ENCODE measurements at places on chromosomes 1 and 21. TPM values are rescaled to one million over a fixed set of nuclear protein-coding genes. Genes with fewer than 3 reads are reported as not detected.

DNA sequence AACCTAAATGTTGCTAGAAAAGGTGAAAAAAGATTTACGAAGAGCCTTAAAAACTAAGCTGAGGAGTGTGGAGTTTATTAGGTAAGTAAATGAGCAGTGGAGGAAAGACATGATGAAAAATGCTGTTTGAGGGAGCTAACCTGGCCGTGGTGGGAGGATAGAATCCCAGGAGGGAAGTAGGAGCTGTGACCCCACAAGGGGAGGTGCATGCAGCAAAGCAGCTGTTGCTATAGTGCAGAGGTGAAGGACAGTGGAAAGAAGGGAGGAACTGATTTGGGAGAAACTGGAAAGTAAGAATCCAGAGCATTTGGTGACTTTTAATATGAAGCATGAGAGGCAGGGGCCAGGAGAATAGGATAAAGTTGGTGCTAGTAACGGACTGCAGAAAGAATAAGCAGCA lies 271.7 kb upstream of the ADGRL2 start:
- ATAC-seq: no peak

GRCh38 chr1:72845381-72845780 lies 563.0 kb upstream of the NEGR1 start:
- ATAC-seq: no peak

GRCh38 chr1:31593770-31594632 lies 17.7 kb downstream of the TINAGL1 start:
- peak; percentile 90 for ATAC-seq

- ATAC-seq: no peak
Observed at GRCh38 chr1:215128504-215128903, 46.0 kb downstream of the KCNK2 start.

DNA sequence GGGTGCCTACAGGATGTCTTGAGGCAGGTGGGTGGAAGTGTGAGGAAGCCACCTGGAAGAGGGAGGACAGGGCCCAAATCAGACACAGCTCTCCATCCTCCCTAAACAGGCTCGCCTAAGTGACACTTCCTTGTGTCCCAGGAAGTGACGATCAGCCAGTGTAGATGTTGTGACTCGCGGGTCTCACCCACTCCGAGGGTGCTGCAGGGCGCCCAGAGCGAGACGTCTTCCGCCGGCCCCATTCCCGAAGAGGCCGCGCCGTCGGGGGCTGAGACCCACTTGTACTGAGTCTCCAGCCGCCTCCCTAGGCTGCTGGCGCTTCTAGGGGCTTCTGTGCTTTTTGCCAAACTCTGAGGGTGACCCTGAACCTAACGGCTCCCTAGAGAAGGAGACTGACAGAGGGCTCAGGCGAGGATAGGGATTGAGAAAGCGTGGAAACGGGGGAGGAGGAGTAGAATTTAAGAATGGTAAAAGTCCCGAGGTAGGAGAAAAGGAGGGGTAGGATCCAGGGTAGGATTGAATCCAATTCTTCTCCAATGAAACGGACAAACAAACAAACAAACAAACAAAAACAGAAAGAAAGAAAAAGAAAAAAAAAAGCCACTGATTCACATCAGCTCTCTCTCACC lies 543 bp upstream of the MARK1 start:
- no peak for ATAC-seq

DNA sequence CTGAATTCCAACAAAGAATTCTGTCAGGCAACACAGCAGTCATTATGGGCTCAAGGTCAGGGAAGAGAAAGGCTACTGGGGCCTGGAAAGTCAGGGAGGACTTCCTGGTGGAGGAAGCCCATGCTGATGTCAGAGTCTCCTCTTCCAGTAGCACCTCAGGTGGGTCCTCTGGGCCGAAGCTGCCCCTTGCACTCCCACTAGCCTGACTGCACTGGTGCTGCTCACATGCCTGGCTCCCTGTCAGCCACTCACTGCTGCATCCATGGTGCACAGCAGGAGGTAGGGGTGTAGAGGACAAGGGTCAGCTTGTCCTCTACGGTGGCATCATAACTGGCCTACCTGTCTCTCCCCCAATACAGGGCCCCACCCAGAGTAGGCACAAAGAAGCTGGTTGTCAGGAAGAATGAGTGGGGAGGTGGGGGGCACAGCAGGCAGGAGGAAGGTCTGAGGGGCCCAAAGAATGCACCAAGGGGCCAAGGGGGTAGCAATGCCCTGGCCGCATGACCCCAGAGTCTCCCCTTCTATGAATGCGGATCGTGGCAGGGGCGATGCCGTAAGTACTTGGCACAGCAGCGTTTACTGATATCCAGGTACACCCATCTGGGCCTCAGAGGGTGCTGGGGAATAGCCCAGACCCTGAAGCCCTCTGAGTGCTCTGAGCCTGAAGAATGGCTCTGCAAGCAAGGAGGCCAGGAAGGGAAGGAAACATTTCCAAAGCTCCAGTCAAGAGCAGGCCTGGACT lies 80.3 kb downstream of the GLIS1 start:
- no peak for ATAC-seq

DNA sequence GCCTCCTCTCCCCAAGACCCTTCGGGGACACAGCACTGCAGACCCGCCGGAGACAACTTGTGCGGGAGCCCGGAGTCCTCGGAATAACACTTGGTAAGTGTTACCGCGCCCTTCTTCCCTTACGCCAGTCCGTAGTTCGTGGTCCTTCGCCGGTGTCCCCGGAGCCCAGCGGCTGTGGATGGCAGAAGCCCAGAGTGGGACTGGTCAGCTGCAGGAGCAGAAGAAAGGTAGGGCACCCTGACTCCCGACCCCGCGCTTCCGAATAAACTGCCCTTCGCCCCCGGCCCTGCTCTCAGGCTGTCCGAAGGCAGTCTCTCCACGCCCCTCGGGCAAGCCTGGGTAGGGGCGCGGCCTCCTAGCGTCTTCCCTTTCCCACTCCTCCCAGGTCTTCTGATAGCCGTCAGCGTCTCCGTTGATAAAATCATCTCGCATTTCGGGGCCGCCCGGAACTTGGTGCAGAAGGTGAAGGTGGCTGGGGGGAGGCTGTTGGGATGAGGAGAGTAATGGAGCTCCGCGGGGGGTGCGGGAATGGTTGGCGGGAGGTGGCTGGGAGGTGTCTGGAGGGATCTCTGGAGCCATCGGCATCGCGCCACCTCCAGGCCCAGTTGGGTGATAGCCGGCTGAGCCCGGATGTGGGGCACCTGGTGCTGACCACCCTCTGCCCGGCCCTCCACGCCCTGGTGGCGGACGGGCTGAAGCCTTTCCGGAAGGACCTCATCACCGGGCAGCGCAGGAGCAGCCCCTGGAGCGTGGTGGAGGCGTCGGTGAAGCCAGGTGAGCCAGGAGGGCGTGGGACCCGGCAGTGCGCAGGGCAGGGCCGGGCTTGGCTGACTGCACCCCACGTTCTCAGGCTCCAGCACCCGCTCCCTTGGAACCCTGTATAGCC lies 4.3 kb downstream of the RUSC1 start:
- no peak for ATAC-seq

GRCh38 chr1:2210786-2211185 lies 16.2 kb upstream of the FAAP20 start:
- no peak for ATAC-seq

- no peak for ATAC-seq
Observed at GRCh38 chr1:209786146-209786545, 1.8 kb upstream of the C1orf74 start.

- no peak for ATAC-seq
Observed at GRCh38 chr1:78839704-78840277, 166.7 kb downstream of the ADGRL4 start.

DNA sequence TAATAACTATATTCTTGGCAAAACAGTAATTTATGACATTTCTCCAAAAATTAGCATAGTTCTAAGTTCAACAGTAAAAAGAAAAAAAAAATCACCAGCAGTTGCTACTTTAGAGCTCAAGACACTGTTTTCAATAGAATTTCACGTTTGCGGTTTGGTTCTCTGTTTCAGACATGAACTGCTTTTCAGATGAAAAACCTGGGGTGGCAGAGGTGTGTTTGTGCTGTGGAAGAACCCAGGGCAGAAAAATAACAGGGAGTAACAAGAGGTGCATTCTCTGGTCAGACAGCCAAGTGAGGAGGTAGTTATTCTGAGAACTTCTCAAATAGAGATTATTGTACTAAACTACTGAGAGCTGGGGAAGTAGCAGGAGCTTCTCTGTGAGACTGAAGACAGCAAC lies 9.0 kb downstream of the NRAS start:
- no peak for ATAC-seq

DNA sequence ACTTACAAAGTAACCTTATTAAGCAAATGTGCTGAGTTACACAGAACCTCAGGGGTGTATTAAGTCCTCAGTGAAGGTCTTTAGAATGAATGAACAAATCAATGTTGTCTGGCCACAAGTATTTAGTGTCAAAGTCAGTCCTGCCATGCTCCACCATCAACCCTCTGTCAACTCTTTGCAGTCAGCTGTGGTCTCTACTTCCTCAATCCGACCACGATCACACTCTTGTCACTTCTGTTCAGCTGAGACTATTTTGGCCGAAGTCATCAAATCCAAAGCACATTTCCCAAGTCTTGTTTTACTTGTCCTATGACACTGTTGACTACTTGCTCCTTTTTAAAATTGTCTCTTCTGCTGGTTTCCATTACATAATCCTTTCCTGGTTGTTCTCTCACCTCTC lies 173.5 kb downstream of the ST6GALNAC5 start:
- no peak for ATAC-seq

DNA sequence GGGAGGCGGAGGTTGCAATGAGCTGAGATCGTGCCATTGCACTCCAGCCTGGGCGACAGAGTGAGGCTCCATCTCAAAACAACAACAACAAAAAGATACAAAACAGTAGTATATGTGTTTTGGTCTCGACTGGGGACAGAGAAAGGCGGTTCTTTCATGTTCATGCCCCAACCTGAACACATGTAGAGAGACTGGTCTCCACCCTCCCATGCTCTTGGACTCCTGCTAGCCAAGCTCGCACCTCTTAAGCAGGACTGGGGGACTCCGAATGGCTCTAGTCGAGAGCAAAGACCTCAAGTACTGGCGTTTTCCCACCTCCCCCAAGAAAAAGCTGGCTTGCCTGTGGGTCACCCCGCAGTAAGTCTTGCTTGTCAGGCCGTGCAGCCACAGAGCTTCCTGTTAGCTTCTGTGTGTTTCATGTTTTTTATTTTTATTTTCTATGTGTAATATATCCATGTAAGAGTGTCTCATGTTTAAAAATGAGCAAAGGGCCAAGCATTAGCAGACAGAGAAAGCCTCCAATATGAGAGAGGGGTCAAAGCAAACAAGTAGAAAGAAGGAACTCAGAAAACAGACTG lies 91.6 kb downstream of the SCCPDH start:
- ATAC-seq: peak; percentile 38

- ATAC-seq: peak; percentile 34
Observed at GRCh38 chr21:28781602-28782276, 210.9 kb downstream of the LTN1 start.

DNA sequence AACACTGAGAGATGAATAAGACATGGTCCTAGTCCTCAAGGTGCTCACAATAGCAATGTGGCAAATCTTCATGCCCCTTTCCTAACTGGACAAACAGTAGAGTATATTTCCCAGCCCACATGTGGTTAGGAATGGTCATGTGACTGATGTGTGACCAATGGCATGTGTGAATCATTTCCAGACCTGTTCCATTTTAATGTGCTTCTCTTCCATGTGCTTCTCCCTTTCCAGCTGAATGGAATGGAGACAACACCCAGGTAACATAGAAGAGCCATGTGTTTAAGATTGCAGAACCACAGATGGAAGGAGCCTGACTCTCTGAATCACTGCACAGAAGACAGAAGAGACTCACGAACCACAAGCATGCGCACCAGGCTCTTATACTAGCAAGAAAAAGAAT lies 409.9 kb upstream of the NFIA start:
- ATAC-seq: no peak

GRCh38 chr1:3084154-3084553 lies 15.2 kb downstream of the PRDM16 start:
- no peak for ATAC-seq

- no peak for ATAC-seq
Observed at GRCh38 chr1:117566556-117566955, 39.3 kb upstream of the TENT5C start.

DNA sequence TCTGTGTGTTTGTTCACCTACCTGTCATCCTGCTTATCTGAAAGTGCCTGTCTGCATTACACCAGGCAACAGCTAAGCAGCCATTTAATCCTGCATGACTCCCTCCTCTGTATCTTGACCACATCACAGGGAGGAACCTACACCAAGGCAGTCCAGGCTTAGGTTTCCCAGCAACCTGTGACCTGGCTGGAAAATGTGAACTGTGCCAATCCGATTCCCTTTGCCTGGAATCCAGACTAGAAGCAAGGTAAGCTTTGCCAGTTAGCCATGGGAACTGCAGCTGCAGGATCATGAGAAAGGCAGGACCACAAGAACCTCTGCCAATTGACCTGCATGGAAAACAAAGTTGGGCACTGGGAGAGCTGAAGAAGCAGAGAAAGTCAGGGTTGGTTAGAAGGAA lies 6.3 kb upstream of the ATP1B1 start:
- ATAC-seq: no peak

- no peak for ATAC-seq
Observed at GRCh38 chr1:223110952-223111351, 32.1 kb downstream of the TLR5 start.

DNA sequence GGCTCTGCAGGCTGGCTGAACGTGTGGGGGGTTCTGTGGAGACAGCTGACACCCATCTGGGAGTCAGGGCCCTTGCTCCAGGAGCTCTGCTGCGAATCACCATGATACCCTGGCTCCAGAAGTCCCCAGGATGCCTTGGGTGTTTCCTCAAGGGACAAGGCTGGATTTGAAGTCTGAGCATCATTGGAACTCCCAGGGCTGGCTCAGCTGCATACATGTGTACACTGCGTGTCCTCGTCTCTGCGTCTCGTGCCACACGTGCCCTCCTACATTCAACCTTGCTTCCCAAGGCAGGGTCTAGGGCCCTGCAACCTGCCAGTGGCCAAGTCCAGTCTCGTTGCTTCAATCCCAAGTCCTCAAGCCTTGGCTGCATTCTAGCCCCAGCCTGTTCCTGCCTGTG lies 11.7 kb downstream of the CSF1 start:
- ATAC-seq: no peak

GRCh38 chr1:16374266-16374665 lies 7.2 kb downstream of the SZRD1 start:
- ATAC-seq: no peak

- ATAC-seq: no peak
Observed at GRCh38 chr1:11880911-11881748, 22.4 kb upstream of the NPPB start.

GRCh38 chr1:192980856-192981255 lies 78.3 kb downstream of the UCHL5 start:
- no peak for ATAC-seq

- no peak for ATAC-seq
Observed at GRCh38 chr1:17441265-17441992, 2.0 kb upstream of the RCC2 start.

DNA sequence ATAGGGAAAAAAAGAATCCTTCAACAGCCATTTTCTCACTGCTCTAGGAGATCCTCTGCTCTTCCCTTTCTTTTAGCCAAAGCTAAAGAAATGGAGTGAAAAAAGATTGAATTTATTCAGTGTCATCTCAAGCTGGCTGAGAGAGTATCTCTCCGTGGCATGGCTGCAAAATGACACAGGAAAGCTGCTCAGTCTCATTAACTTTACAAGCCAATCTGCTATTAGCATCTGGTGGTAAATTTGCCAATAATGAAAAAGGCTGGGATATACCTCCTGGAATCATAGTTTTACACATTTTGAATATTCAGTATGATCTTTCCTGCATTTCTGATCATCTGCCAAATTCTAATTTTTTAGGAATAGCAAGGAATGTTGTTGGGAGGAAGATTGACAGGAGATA lies 176.8 kb upstream of the CHRM3 start:
- ATAC-seq: no peak

Gene RAB7B
- total RNA-seq: not detected

Gene PTPN14
- 0.89 TPM for total RNA-seq

Gene KIAA0040
- total RNA-seq: 34.8 TPM

Gene IFI44
- 22.8 TPM for total RNA-seq

Gene SPRR5
- total RNA-seq: not detected

Gene MMEL1
- 0.54 TPM for total RNA-seq

Gene PLPPR5
- total RNA-seq: not detected

Gene KLHDC7A
- not detected for total RNA-seq

Gene GJB3
- not detected for total RNA-seq
